Astrocyte of the cerebellum (primary cell): ENCODE measurements at places on chromosomes 2 and 18.

DNA sequence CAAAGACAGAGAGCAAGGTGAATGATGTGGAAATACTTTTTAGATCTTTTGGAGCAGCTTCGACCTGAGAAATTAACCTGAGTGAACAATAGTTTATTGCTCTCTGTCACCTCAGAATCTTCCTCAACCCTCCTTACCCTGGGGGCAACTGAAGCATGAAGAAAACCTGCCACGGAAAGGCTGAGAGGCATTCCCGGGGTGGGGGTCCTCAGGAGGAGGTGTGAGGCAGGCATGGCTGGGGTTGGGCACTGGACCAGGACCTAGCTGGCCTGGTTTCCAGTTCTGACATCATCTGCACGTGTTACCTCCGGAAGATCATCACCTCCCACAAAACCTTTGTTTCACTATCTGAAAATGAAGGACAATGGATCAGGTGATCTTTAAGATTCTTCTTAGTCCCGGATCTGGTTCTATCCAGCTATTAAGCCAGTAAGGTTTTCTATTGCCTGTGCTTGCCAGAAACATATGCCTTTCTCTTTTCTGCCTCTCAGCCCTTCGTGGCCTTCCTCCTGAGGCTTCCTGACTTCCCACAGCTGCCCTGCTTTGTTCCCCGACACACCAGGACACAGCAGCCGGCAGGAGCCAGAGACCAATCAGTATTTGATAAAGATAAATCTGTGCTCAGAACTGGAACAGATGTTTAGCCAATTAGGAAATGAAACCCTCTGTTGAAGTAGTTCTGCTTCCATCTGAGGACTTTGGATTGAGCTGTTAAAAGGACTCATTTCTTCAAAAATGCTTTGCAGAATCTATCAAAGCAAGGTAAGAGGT is 232.5 kb downstream of the TDRD15 start:
- no peak for DNase-seq

- no peak for DNase-seq
Observed at GRCh38 chr2:136394136-136395060, 276.4 kb upstream of the CXCR4 start.

GRCh38 chr2:71889759-71890684 is 257.6 kb downstream of the CYP26B1 start:
- peak; percentile 55 for DNase-seq

DNA sequence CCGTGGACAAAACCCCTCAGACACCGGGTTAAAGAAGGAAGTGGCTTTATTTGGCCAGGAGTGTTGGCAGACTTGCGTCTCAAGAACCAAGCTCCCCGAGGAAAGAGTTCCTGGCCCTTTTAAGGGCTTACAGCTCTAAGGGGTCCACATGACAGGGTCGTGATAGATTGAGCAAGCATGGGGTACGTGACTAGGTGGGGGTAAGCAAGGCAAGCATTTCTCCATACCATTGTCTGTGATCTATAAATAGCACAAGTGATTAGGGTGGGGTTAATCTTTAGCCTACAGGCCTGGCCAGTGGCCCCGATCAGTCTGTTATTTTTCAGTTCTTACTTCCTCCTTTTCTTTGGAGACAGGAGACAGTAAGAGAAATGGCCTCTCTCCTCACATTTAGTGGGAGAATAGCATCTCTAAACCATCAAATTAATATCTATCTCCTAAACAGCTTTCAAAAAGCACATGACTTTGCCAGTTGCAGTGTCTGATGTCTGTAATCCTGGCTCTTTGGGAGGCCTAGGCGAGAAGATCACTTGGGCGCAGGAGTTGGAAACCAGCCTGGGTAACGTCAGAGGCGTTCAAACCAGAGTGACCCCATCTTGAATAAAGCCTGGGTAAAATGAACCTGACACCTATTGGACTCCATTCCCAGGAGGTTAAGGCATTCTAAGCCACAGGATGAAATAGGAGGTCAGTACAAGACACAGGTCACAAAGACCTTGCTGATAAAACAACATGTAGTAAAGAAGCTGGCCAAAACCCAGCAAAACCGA is 18.3 kb upstream of the CNOT11 start:
- DNase-seq = no peak

DNA sequence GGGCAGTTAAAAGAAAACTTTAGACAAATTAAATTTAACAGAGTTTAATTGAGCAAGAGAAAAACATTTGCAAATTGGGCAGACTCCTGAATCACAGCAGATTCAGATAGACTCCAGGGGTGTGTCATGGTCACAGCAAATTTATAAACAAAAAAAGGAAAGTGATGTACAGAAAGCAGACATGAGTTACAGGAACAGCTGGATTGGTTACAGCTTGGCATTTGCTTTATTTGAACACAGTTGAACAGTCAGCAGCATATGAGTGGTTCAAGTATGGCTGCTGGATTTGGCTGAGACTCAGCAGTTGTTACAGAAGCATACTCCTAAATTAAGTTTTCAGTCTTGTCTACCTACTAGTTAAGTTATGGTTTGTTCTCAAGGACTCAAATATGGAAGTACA is 82.3 kb upstream of the NYAP2 start:
- DNase-seq = no peak

GRCh38 chr18:51398104-51398503 is 200.6 kb upstream of the MEX3C start:
- DNase-seq = no peak

DNA sequence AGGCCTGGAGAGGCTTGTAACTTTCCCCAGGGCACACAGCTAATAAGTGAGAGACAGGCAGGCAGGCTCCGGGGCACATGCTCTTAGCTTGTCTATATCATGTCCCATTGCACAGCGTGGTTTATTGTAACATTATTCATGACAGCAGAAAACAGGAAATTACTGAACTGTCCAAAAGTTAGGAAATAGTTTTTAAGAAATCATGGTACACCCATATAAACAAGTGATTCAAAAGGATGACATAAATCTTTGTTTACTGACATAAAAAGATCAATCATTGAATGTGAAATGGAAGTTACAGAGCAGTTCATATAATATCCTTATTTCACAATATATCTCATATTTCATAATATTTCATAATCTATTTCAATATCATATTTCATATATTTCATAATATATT is 34.3 kb upstream of the TXNDC2 start:
- no peak for DNase-seq
